ENCODE measurements at places on chromosomes 6 and 20.

- no peak for DNase-seq
These were observed 204.4 kb downstream of the TAF4 start for GRCh38 chr20:61861054-61861841.

- no peak for DNase-seq
These were observed 303 bp downstream of the MBOAT1 start for GRCh38 chr6:20211941-20212391.

- DNase-seq: no peak
These were observed 220.5 kb downstream of the PKHD1 start for GRCh38 chr6:51866867-51867266.

GRCh38 chr6:139925894-139926641 lies 551.6 kb upstream of the CITED2 start:
- DNase-seq: peak; percentile 70

DNA sequence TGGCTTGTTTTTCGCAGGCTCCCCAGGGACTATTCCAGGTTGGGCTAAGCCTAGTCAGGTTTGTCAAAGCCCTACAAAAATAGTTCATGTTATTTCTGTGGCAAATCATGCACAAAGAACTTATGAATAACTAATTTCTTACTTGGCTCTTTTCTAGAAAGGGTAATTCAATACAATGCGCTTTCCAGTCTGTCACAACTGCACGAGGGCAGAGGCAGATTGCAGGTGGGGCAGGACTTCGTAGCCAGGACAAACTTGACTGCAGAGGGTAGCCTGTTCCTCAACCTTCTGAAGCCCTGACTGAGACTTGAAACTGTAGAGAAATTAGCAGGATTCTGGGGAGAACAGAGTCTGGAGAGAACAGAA lies 253.5 kb downstream of the QKI start:
- no peak for DNase-seq

DNA sequence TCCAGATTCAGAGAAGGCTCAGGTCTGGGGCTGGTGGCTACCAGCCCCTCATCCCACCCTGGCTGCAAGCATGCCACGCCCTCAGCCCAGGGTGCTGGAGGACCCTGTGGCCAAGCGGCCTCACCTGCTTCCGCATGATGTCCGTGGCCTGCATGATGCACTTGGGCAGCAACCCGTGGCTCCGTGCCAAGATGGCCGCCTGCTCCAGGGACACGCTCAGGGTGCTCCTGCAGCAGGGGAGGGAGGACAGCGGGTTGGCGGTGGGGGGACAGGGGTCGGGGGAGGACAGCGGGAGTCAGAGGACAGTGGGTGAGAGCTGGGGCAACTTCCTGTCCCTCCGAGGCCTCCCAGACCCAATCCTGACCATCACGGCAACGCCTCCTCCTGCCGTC lies 200.1 kb downstream of the PREX1 start:
- no peak for DNase-seq

DNA sequence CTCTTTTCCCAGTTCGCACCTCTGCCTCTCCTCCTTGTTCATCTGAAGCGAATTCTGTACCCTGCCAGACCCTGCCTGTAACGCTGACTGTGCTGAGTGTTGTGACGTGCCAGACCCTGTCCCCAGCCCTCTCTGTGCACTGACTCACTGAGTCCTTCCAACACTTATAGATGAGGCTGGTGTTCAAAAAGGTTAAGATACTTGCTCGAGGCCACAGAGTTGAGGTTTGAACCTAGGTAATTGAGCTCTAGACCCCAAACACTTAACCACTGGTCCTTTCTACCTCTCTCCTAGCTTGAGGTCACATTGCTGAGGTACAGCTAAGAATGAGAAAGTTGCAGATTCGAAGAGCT lies 45.7 kb upstream of the NEDD9 start:
- no peak for DNase-seq

GRCh38 chr20:51333971-51334370 lies 208.5 kb downstream of the NFATC2 start:
- DNase-seq: no peak

DNA sequence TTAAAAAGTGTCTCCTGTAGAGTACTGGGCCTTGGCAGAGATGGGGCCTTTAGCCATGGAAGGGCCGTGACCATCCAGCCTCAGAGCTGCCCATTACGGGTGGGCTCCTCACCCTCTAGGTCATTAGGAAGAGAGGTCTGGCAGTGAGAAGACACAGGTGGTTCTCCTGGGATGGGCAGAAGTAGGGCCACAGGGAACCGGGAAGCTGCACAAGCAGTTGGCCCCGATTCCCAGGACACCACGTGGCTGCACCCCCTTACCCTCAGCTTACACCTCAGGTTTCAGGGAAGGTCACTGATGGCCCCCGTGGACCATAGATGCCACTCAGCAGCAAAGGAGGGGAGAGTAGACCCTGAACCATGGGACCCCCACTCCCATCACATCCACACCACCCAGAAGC lies 1.6 kb downstream of the RAET1G start:
- DNase-seq: no peak

DNA sequence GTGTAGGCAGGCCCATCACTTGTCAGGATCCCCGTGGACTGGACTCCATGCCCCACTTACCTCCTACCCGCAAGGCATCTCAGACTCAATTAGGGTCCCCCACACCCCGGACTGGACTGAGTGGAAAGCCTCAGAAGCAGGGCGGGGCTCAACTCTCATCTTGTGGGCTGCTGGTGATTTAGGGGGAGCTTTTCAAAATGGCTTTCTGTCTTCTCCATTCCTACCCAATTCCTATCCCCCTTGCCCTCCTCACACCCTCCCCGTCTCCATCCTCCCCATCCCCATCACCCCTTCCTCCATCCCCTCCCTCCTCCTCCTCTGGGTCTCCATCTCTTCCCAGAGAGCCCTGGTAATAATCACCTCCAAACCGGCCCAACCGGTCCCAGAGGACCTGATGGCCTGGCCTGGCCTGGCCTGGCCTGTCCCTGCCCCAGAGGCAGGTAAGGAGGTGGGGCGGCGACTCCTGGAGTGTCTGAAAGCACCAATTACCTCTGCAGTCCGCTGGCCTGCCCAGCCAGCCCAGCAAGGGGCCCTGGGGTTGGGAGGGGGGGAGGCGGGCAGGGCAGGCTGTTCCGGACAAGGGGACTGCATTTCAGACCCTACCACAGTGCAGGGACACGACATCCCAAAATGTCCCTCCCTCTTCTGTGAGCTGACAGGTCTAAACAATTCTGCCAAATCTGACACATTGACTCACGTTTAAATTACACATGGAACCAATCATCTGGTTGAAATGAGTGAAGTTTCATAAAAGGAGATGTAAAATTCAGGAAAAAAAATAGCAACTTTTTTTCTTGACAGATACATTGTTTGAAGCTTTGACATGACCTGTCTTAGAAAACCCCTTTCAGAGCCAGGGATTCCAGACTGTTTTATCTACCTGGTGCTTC lies 24.8 kb downstream of the MAFB start:
- no peak for DNase-seq

- no peak for DNase-seq
These were observed 33.8 kb downstream of the NHLRC1 start for GRCh38 chr6:18088419-18089296.

- DNase-seq: no peak
These were observed 2.4 kb upstream of the PKHD1 start for GRCh38 chr6:52089758-52090348.

- DNase-seq: no peak
These were observed 22.9 kb upstream of the ESR1 start for GRCh38 chr6:151784441-151785214.

DNA sequence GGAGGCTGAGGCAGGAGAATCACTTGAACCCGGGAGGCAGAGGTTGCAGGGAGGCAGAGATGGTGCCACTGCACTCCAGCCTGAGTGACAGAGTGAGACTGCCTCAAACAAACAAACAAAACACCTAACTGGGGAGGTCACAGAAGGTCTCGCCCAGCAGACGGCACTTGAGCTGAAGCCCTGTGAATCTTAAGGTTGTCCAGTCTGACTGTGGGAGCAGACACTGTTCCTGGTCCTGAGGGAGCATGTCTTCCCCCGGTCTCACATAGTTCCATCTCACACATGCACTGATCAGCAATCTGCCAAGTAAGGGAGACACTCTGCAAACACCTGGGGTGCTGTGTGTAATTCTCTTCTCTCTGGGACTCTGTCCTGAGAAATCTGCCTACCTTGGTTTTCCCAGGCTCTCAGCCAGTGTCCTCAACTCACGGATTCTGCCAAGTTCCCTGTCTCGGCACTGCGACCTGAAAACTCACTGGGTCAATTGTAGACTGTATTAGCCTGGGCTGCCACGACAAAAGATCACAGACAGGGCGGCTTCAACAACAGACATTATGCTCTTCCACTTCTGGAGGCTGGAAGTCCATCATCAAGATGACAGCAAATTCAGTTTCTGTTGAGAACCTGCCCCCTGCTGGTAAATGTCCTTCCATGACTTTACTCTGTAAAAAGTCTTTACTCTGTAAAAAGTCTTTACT lies 94.3 kb downstream of the JPH2 start:
- no peak for DNase-seq

DNA sequence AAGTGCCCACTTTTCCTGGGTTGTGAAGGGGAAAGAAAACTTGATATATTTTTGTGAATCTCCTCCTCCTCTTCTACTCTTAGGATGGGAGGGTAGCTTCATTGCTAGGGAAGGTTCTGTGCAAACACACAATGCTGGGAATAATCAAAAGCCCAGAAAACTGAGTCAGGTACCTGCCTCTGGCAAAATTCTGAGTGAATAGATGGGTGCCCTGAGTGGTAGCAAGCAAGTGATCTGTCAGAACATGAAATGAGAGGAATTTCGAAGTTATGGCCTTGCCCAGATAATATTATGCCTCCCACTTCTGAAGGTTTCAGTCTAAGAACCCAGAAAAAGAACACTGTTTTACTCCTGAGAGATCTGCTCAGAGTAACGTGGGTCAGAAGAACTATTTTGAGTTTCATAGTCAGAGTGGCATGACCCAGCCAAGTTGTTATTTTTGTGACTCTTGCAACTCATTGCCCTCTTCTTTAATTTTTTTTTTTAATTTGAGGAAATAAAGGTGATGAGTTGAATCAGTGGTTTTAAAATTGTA lies 158.3 kb downstream of the BMP2 start:
- no peak for DNase-seq

DNA sequence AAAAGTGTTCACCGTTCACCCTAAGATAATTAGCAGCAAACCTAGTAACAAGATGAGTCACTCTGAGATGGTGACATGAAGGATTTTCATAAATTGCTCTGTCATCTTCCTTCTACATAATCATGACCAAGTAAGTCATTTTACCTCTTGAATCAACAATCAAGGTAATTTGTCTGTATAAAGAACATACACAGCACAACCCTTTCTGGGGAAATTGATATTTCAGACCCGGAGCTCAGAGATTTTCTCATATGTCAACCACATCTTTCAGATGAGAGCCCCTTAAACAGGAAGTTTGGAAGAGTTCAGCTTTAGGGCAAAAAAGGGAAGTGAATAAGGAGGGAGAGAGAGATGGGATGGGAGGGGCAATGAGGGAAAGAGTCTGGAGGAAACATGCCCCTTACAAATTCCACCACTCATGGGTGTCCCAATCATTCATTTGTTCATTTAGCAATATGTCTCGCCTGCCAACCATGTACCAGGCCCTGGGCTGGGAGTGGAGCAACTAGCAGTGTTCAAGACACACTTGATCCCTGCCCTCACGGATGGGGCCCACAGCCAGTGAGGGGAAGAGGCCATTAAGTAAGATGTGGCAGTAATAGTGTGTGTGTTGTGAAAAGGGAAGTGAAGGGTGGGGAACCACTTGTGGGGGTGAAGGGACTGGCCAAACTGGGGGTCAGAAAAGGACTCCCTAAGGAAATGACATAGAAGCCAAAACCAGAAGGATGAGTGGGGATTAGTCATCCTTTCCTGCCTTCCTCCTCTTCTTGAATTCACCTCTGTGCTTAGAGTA lies 190.9 kb downstream of the MAFB start:
- DNase-seq: no peak

DNA sequence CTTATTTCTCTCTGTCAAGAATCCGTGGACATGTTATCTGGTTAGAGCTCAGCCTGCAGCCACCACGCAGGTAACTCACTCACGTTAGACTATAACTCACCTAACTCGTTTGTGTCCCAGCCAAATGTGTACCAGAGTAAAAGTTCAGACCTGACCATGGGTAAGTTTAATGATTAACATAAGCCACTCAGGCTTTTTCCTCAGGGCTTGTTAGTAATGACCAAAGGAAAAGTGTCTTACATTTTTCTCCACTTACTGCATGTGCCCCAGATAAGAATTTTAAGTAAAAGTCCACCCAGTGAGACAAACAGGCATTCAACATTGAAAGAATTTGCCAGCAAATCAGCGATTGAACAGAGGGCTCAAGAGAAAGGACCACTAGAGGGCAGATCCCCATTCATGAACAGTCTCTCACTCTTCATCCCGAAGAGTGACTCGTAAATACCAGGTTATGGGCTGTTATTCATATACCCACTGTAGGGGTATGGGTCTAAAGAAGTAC lies at the start of gene PKHD1:
TSS of gene PKHD1 (minus strand) at position 116 of the 502 bp plus-strand sequence. CDS start 2,680 bp downstream, outside the sequence.
- no peak for DNase-seq

DNA sequence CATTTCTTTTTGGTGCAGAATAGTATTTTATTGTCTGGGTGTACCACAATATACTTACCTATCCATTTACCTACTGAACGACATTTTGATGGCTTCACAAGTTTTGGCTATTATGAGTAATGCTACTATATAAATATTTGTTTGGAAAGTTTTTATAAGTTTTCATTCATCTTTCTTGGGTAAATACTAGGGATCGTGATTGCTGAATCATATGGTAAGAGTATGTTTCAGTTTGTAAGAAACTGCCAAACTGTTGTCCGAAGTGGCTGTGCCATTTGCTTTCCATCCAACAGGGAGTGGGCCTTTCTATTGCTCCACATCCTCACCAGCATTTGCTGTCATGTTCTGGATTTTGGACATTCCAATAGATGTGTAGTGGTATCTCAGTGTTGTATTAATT lies 104.2 kb downstream of the CDYL start:
- no peak for DNase-seq

GRCh38 chr6:11212664-11213063 lies 19.8 kb downstream of the NEDD9 start:
- no peak for DNase-seq

DNA sequence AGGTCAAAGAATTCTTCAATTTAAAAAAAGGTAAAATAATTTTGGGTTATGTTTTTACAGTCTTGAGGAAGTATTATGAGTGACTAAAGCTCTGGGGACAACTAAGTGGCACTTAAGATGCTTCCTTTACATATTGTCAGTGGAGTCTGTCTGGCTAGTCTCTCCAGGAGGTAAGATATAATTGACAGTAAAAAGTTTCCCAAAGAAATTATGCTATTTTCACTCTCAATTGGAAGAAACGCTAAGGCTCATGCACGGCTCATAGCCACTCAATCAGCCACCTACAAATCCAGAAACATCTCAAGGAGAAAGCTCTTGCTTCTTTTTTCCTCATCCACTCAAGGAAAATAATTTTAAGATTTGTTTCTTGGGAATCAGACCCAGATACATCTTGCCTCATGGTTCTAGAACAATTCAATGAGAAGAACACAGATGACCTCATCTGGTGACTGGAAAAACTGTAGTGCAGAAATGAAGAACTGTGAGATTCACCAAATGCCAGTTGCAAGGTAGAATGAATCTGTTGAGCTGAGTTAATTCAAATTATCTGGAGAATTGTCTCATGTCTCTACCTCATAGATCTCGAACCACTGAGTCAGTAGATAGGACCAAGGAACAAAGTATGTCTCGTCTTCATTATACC lies 252.9 kb downstream of the TPBG start:
- DNase-seq: no peak

All from HS-27A (cell line).